Thyroid gland (tissue), 4 donors: ENCODE measurements at places on chromosomes 3 and 15. TPM values are rescaled to one million over a fixed set of nuclear protein-coding genes. Genes with fewer than 3 reads are reported as not detected.

DNA sequence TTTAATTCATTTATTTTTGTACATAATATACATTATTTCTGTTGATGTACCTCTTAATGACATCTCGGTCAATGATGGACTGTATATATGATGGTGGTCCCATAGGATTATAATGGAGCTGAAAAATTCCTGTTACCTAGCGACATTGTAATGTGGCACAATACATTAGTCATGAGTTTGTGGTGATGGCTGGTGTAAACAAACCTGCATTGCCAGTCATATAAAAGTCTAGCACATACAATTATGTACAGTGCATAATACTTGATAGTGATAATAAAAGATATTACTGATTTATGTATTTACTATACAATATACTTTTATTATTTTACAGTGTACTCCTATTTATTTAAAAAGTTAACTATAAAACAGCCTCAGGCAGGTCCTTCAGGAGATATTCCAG is 15.1 kb downstream of the TTC14 start:
- H3K27me3 ChIP-seq = no peaks in the 10 kb centered on the region
- H3K4me3 ChIP-seq = no peak overlapping the region
- H3K36me3 ChIP-seq = peaks cover 5% of the 10 kb centered on the region
- H3K4me1 ChIP-seq = no peaks in the 10 kb centered on the region
- H3K27ac ChIP-seq = no peak overlapping the region

DNA sequence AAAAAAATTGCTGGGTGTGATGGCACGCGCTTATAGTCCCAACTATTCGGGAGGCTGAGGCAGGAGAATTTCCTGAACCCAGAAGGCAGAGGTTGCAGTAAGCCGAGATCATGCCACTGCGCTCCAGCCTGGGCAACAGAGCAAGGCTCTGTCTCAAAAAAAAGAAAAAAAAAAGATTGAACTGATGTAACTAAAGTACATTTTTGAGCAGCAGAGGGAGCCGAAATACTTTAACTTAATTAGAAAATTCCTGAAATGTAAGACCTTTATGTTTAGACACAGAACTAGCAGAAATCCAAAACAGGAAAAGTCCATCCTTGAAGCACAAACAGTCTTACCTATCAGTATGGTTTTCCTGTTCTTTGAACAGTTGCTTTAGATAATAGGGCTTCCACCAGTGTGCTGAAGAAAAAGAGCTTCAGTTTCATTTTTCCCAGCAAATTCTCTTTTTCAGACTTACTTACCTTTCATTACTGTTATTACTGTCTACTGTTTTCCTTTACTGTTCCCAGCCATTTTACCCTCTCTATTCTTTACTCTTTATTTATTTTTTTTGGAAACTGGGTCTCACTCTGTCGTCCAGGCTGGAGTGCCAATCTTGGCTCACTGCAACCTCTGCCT is 33.4 kb upstream of the ZNF609 start:
- no peak for DNase-seq
- no peak overlapping the region for H3K4me3 ChIP-seq
- H3K4me1 ChIP-seq = peaks cover 15% of the 10 kb centered on the region
- H3K27me3 ChIP-seq = no peaks in the 10 kb centered on the region
- H3K36me3 ChIP-seq = peaks cover 42% of the 10 kb centered on the region
- peak overlapping the region; percentile 21 for H3K27ac ChIP-seq

DNA sequence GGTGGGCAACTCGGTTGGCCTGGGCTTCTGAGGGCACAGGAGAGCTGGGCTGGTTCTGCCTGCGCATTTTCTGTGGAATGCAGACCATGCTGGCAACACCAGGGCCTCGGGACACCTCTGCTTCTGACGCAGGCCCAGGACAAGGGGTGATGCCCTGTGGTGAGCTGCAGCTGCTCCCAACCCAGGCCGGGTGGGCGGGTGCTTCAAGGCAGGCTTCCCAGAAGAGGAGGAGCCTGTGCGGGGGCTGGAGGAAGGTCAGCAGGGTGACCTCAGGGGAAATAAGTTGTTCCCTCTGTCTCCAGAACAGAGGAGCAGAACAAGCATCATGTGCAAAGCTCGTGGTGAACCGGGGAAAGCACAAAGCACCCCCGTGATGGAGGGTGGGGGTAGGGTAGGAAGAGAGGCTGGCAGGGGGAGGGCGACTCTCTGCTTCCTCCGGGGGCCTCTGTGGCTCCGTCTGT is 11.0 kb upstream of the PLXNA1 start:
- H3K27me3 ChIP-seq = no peaks in the 10 kb centered on the region
- H3K36me3 ChIP-seq = no peaks in the 10 kb centered on the region
- H3K27ac ChIP-seq = no peak overlapping the region
- H3K4me1 ChIP-seq = peaks cover 11% of the 10 kb centered on the region
- H3K4me3 ChIP-seq = no peak overlapping the region

- H3K4me1 ChIP-seq = no peaks in the 10 kb centered on the region
- no peak overlapping the region for H3K4me3 ChIP-seq
- H3K27me3 ChIP-seq = no peaks in the 10 kb centered on the region
Observed at GRCh38 chr15:70226337-70226980, 128.7 kb upstream of the TLE3 start.

MORC1 gene
- total RNA-seq = 0.13 TPM
